Jurkat, Clone E6-1 (cell line): ENCODE measurements at places on chromosomes 7 and 10.

DNA sequence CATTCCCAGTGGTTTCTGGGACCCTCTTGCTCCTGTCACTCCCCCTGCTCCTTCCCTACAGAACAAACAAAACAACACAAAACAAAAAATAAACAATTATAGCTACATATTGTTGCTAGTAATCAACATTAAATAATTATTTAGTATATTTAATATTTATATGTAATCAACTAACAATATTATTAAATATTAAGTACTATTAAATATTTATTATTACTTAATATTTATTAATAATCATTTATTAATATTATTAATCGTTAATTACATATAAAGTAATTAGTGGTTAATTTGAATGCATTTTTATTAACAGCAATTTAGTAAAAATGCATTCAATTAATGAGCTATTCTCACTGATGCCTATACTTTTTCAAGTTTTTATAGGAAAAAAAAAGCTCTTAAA, 139.4 kb downstream of the ITGB8 start:
- no peak for DNase-seq

DNA sequence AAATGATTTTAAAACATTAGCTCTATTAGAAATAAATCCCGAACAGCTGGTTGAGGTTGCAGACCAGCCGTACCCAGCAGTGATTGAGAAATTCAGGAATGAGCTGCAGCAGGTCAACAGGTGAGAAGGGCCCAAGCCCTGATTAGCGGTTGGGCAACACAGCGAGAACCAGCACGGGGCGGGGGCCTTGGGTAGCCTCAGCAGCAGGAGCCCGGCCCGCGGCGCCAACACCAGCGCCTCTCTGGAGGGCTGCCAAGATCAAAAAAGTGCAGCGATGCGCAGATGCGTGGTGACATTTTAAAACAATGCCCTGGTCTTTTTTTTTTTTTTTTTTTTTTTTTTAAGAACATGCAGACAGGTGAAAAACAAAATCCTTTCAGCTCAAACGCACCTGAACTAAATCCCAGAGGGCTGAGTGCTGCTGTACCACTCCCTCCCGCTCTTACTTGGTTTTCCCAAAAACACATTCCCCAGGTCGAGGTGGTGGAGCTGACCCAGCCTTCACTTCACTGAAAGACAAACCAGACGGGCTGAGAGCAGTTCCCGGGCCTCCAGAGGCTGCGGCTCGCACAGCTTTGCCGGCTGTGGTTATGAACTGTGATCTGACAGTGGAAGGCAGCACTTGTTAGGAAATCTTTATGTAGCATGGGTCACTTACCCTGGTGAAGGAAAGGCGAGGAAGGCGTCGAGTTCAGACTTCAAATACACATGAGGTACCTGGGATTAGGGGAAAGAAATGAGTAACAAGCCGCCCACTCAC, 579.4 kb downstream of the SDK1 start:
- no peak for DNase-seq

DNA sequence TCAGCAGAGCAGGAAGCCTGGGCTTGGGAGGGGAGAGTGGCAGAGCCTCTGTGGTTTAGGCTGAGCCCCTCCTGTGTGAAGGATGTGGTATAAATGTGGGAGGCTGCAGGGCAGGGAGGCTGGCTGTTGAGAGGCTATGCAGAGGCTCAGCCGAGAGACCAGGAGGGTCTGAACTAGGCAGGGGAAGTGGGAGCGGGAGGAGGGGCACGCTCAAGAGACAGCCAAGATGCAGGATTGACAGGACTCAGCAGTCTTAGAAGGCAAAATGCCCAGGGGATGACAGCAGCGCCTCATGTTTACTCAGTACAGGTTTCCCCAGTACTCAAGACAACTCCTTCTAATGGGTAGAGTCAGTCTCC, 24.3 kb downstream of the BTBD16 start:
- peak; percentile 83 for DNase-seq

GRCh38 chr10:123007558-123008354, 839 bp downstream of the IKZF5 start:
- DNase-seq, result peak; percentile 47

- DNase-seq, result no peak
These were observed 187.5 kb downstream of the GPAM start for GRCh38 chr10:111996103-111996502.

DNA sequence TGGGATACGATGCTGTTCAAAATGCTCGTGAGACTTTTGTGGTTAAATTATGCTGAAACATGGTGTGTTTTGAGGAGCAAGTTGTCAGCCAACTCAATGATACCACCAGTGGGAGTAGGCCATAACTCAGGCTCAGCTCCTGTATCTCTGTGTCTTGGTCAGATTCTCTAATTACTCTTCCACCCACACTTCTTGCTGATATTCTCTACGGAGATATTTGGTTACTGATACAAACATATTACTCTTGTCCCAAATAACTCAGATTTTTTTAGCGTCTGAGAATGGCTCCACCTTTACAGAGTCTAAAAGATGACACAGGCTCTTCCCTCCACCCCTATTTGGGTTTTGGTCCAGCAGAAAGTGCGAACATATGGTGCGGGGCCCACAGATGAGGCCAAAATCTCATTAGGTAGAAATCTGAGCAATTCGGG, 168.9 kb downstream of the PKD1L1 start:
- no peak for DNase-seq

- DNase-seq, result no peak
These were observed 59.2 kb upstream of the KCNIP2 start for GRCh38 chr10:101902820-101903145.

GRCh38 chr7:73721377-73721817, 1.9 kb upstream of the STX1A start:
- DNase-seq, result no peak

DNA sequence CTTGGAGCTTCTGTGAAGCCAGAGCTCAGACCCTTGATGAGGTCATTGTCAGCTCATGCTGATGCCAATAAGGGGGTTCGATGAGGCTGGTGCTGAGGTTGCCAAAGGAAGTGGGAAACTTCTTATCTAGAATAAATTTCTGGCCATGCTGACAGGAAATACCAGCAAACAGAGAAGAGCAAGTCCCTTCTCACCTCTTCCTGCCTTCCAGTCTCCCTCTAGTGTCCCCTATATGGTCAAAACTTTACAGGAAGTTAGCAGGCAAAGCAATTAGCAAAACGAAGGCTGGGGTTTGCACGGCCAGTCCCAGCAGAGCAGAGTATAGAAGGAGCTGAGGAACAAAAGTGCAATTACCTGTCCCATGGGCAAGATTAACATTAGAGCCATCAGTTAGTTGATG, 15.1 kb upstream of the NEUROG3 start:
- peak; percentile 60 for DNase-seq

DNA sequence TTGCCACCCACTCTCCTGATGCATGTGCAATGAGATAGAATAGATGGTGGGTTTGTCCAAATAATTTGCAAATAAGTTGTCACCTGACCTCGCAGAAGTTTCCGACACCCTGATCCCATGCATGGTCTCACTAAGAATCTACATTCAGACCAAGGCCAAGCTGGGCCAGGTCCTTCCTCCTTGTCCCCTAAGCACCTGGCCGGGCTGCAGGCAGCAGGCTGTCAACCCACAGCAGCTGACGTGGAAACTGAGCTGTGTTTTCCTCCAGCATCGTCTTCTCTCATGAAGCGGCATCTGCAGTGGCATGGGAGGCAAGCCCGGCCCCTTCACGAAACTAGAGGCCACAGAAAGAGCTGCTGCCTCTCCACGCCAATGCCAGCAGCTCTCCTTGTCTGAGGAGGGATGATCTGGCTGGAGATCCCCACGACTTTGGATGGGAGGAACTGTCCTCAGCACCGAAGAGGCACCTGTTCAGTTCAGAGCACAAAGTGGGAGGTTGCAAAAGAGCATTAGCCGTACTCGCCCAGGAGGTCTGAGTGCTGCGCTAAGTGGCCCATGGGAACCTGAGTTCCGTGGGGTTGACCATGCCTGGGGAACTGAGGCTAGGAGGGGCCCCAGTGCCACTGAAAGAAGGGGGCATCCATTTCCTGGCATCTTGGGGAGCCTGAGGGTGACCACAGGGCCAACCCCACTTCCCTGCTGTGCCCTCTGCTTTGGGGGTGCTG, 110.5 kb upstream of the INSIG1 start:
- DNase-seq, result no peak

DNA sequence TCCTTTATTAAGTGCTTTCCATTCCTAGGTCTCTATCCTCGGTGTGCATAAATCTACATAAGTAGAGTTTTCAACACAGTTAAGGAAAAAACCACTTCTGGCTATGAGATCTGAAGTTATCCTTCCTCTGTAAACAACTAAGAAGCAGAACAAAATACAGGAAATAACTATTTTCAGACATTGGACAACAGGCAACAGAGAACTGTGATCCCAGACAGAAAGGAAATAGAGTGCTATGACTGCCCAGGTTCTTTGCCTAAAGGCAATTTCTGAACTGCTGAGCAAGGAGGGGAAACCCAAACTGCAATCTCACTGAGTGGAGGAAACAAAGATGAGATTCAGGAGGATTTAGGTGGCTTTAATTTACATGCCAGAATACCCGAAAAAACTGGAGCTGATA, 285.4 kb downstream of the SNX13 start:
- no peak for DNase-seq

DNA sequence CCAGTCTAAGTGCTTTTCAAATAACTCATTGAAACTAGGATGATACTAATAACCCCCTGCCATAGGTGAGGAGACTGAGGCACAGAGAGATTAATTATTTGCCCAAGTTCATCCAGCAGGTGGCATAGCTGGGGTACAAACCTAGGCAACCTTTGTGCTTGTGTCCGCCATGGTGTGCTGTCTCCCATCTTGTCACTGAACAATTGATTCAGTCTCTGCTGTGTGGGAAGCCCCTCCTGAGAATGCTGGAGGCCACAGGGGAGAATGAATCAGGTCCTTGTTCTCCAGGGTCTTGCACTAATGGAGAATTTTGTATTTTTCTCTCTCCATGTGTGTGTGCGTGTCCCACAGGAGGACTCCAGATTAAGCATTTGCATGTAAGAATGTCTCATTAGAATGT, 15.8 kb upstream of the TMEM236 start:
- DNase-seq, result peak; percentile 43
